Stimulated activated CD8-positive, alpha-beta memory T cell treated with anti-CD3 and anti-CD28 coated beads, Interleukin-4, amount 100 ng/mL, for 1 hour (primary cell): ENCODE measurements at places on chromosomes 11 and 22.

DNA sequence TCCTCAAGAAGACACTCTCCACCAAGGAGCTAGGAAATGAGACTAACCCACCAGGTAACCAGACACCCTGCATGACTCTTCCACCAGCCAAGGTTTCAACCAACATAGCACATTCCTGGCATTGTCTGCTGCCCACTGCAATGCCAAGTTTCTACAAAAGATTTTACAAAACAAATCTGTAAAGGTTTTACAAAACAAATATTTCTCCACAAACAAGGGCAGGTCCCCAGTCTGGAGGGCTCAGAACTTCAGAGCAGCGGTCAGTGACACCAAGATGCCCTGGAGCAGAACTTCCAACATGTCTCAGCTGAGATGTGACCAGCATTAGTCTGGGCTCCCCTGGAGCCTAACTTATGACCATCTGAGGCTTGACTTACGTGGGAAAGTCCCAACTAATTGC, 14.0 kb downstream of the GALNT18 start:
- DNase-seq: no peak

GRCh38 chr11:93712678-93713077, 28.6 kb downstream of the TAF1D start:
- no peak for DNase-seq

DNA sequence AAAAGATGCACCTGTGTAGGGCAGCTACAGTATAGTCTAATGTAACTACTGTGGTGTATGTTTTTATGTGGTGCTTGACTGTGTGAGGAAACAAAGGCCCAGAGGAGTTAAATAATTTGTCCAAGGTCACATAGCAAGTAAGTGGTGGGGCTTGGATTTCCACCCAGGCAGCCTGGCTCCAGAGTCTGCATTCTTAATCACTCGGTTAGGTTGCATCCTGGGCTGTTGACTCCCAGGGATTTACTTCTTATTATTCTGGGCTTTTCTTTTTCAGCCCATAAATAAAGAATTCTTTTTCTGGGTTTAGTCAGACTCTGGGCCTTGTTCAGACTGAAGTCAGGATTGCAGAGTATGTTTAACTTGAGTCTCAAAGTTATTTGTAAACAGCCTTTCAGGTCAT, 82.1 kb downstream of the ARHGAP42 start:
- no peak for DNase-seq

DNA sequence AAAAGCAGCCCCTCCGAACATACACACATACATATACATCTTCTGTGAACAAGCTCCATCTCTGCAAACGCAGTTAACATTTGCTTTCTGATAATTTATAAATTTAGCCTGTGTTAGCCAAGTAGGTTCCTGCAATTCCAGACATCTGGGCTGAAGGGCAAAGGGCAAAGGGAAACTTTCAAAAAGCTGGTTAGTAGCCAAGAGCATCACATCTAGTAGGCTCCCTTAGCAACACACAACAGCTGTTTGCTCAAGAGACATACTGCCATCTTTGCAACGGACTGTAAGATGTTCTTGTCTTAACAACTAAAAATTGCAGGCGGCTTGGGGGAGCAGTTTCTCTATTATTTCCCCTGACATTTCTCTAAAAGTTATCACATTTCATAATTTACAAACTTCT, 134.9 kb downstream of the RBFOX2 start:
- no peak for DNase-seq
